ENCODE measurements at places on chromosomes 5 and 9.

DNA sequence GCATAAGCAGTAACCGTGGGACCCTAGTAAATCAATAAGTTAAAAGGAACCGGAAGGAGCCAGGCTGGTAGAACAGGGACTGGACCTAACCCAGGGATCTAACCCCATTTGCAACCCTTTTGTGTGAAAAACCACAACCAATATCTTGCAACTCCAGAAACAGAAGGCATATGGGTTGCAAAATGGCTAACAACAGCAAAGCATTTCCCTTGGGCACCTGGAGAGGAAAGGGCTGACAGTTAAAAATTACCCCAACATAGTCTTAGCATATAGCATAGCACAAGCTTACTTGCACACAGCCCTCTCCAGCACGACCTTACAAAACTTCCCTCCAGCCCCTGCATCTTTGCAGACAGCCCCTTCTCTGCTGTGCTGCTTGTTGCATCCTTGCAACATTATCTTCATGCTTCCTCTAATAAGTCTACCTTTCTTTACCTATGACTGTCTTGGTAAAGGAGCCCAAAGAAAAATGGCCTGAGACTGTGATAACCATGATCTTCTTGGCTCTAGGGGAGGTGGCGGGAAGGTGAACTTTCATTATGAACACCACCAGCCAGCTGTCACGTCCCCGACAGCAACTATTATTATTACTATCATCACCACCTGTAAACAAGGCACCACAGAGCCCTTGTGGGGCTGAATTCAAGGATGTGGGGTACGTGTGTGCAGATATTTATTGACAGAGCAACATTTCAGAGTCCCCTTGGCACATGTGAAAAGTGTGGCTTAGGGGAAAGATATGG lies 49.8 kb downstream of the PRRC1 start:
- DNase-seq, result peak; percentile 92

GRCh38 chr9:85522459-85523092 lies 219.2 kb downstream of the AGTPBP1 start:
- DNase-seq, result peak; percentile 64

DNA sequence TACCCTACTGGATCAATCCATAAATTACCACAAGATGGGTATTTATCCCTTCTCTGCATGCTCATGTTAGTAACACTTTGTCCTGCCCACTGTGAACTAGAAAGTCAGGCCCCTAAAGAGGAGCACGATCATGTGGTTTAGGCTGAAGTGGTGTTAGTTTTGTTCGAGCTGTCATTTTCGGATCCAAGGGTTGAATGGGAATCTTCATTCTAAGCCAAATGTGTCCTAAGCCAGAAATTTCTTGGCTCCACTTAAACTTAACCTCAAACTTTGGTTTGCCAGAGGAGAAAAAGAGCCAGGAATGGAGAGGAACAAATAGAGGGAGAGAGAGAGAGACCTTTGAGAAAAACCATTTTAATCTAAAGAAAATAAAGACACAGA lies 837.7 kb upstream of the ZNF608 start:
- DNase-seq, result no peak

DNA sequence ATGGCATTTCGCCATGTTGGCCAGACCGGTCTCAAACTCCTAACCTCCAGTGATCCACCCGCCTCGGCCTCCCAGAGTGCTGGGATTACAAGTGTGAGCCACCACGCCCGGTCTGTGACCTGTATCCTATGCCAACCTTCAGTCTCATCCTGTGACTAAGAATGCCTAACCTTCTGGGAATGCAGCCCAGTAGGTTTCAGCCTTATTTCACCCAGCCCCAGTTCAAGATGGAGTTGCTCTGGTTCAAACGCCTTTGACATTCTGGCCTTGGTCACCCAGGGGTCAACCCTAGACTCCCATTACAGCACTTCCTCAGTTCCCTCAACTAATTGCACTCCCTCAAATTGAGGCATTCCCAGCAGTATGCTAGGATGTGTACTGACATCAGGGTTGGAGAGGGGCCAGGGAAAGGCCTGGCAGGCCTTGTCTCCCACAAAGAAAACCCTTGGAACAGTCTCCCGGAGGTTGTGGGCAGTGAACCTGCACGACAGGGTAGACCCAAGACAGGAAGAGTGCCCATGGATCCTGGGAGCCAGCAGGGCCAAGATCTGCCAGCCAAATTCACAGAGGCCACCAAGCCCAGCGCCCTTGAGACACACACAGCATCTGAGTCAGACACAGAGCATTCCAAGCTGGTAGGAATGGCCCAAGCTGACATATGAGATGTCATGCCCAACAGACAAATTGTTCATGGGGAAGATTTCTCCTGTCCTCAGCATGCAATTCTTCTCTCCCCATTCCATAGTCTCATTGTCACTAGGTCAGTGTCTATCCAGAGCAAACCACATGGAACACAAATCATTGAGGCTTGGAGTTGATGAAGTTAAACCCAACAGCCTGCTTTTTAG lies 24.9 kb upstream of the SMU1 start:
- DNase-seq, result no peak

DNA sequence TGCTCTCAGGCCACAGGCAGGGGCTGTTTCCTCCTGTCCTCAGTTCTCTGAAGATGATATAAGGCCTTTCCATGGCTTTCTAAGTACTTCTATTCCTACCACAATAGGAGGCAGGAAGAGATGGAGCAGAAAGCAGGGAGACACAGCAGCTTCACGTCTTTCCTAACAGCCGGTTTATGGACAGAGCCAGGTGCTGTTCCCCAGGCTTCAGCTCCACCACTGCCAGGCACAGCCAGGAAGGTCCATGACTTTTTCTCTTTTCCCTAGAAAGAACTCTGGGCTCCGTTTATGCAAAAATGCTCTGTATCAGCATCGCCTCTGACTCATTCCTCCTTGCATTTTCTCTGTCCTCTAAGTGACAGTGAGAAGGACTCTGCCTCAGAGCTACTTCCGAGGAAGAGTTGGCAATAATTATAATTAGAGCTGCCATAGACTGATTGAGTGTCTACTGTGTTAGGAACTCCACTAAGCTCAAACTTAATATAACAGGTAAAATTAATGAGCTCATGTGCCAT lies 478.5 kb downstream of the RASEF start:
- DNase-seq, result no peak

DNA sequence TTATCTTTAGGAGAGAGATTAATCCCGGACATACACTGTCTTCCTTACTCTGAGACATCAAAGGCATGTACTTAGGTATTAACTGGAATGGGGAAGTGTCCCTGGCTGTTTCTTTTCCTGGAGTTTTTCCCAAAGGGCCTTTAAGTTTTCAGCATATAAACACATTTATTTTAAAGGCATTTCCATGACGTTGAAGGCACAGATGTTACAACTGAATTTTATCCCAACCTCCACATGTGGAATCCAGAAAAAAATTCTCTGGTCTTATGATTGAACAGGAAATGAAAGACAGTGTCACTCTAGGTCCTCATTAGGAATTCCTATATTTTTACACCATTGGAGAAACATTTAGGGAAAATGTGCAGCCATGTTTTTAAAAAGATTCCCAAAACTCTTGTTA lies 41.6 kb upstream of the SHOC1 start:
- no peak for DNase-seq

- DNase-seq, result no peak
These were observed 34.4 kb upstream of the EGFL7 start for GRCh38 chr9:136628268-136628667.

GRCh38 chr5:74864823-74865222 lies 1.4 kb downstream of the FAM169A start:
- no peak for DNase-seq

DNA sequence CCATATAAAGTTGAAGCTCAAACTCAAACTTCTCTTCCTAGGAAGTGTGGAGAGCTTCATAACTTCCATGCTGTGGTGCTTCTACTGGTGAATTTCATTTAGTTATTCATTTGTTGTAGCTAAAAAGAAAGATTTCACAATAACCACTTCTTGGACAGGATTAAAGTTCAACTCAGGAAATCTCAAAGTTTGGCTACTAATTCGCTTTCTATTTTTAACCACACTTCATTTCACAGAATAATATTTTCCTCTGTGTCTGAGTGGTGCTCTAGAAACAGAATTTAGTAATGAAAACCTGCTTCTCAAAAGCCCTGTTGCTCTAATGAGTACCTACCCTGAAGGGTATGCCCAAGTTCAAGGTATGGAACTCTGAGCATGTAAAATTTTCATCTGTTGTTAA lies 73.9 kb downstream of the ACTBL2 start:
- no peak for DNase-seq

- no peak for DNase-seq
These were observed 12.0 kb upstream of the CTSL start for GRCh38 chr9:87713988-87714330.

- peak; percentile 73 for DNase-seq
These were observed 45.6 kb downstream of the COL15A1 start for GRCh38 chr9:98989036-98990000.
